ENCODE measurements at places on chromosomes 13 and 19.

DNA sequence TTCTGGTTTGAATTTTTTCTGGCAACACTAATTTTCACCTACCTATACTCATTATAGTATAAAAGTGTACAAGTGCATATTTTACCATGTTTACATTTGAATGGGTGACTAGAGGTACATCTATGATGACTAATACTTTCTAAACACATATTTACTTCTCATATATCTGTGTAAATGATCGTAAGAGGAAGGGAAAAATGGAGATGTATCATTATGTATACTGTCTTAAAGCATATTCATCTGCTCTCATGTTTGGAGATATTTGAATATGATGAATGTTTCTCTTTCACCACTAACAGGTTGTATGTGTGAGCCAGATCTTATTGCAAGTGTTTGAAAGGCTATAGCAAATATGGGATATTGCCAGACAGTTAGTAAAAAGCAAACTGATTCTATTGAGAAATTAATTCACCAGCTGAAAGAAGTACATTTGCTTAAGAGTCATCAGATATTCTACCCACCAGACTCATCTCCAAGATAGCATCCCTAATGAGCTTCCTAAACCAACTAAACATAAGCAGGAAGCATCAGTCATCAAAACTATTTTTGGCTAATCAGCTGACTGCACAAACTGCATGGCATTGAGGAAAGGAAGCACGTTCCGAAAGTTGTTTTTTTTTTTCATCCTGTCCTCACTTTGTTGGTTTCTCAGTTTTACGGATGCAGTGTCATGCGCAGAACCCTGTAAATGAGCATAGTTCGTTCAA, 738.2 kb downstream of the GPC5 start:
- no peak for DNase-seq

DNA sequence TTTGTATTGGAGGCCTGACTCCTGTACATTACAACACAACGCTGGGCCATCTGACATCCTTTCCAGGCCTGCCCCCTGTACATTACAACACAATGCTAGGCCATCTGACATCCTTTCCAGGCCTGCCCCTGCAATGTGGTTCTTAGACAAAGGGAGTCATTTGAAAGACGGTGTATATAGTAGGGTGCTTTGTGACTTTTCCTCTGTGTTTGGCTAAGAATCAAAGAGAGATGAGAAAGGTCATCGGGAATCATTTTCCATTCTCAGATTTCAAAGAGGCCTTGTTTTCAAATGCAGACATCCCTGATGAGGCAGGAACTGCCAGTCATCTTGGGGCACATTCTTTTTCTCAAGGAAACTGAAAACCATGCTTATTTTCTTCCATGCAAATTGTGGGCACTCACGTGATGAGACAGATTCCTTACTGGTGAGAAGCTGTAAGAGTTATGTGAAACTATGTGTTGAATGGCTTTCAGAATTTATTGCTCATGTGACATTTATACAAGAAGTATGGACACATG, 551.6 kb downstream of the MYO16 start:
- no peak for DNase-seq

DNA sequence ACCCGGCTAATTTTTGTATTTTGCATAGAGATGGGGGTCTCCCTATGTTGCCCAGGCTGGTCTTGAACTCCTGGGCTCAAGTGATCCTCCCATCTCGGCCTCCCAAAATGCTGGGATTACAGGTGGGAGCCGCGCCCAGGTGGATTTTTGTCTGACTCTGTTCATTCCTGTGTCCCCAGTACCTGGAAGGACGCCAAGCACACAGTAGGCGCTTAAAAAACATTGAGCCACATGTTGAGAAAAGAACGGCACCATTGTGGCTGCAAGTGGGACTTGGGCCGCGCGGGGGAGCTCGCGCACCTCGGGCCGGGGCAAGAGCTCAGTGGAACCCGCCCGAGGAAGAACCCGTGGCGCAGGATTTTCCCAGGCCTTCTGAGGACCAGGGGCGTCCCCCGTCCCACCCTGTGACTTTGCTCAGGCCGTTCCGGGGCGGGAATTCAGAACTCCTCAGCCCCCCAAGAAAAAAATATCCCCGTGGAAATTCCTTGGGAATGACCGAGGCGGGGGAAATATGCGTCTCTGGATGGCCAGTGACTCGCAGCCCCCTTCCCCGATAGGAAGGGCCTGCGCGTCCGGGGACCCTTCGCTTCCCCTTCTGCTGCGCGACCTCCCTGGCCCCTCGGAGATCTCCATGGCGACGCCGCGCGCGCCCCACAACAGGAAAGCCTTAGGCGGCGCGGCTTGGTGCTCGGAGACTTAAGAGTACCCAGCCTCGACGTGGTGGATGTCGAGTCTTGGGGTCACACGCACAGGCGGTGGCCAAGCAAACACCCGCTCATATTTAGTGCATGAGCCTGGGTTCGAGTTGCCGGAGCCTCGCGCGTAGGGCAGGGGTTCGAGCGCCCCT, 1.4 kb upstream of the ICAM1 start:
- DNase-seq = peak; percentile 75

GRCh38 chr19:3161453-3161852, 17.1 kb upstream of the S1PR4 start:
- DNase-seq = no peak

DNA sequence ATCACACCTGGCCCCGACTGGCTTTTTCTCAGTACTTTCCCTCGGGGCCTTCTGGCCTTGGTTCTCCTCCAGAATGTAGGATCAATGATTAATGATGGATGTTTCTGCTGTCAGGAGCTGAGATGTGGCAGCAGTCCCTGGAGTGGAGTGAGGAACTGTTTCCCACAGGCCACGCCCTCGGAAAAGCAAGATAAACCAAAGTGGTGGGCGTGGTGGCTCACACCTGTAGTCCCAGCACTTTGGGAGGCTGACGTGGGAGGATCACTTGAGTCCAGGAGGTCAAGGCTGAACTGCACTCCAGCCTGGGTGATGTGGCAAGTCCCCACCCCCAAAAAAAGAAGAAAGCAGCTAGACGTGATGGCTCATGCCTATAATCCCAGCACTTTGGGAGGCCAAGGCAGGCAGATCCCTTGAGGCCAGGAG, 7.1 kb upstream of the SHFL start:
- no peak for DNase-seq

DNA sequence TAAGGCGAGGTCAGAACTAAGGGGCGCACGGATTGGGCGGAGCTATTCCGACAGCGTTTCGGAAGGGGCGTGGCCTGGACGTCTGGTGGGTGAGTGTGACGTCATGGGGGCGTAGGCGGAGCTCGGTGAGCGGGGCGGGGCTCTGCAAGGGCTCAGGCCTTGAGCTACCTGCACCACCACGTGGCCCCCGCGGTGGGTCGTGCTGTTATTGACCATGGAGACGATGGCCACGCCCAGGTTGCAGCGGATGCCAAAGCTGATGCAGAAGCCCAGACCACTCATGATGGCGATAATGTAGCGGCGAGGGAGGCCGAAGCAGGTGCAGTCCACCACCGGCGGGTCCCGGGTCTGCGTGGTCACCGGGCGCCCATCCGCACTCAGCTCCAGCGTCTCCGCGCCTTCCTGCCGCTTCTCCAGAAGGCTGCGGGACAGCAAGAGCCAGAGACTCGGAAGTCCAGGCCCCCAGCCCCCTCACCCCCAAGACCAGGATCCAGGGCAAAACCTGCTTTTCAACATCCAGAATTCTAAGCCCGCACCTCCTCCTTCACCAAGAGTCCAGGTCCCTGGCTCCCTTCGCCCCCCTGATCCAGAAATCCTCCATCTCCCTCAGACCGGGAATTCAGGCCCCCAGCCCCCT, 4.8 kb downstream of the SLC17A7 start:
- peak; percentile 35 for DNase-seq

GRCh38 chr13:110756219-110756631, 42.7 kb downstream of the ING1 start:
- DNase-seq = no peak

DNA sequence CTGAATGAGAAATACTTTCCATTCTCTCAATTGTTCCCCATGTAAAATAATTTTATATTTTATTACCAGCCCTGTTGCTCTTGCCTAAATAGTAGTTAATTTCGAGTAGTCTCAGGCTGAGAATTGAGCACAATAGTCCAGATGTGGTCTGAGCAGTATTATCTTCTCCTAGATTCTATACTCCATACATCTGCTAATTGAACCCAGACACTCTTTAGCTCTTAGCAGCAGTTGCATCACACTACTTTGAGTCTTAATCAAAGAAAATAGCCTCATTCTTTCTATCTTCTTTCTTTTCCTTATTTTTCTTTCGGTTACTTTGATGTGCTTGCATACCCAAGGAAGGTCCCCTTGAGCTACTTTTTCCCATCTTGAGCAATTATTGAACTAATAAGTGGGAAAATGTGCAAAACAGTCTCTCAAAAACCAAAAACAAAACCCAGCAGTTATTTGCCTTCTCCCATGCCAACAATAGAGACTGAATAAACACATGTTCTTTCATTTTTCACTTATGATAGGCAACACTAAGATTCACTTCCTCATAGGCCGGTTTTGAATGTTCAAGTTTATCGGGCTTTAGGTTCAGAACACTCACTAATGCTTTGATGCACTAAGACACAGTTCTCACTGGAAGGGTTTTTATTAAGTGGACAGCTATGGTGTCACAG, 204.5 kb downstream of the POU4F1 start:
- no peak for DNase-seq

GRCh38 chr13:29523199-29523961, 72.1 kb downstream of the SLC7A1 start:
- DNase-seq = no peak

DNA sequence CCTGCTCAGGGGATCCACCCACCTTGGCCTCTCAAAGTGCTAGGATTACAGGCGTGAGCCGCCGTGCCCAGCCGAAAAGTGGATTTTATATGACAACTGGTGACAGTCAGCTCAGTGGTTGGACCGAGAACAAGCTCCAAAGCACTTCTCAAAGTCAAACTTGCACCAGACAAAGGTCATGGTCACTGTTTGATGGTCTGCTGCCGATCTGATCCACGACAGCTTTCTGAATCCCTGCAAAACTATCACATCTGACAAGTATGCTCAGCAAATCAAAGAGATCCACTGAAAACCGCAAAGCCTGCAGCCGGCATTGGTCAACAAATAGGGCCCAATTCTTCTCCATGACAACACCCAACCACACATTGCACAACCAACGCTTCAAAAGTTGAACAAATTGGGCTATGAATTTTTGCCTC, 21.6 kb upstream of the NAA16 start:
- DNase-seq = no peak

DNA sequence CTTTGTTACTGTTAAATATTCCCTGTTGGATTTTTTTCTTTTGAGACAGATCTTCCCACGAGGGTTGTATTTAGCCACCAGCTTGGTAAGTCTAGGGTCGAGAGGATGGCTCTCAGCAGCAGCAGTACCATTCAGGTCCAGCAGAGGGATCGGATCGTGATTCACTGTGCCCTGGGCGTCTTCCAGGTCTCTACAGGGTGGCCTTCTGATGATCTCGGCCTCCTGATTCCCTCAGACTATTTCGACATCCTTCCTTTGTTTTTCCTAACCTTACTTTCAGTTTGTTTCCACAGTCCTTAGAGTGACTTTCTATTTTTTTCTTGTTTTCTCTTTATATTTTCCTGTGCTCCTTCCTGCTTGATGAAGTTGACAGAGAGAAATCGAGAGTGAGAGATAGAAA, 1436.9 kb downstream of the UQCRFS1 start:
- no peak for DNase-seq
